ENCODE measurements at places on chromosomes 3 and 15.

DNA sequence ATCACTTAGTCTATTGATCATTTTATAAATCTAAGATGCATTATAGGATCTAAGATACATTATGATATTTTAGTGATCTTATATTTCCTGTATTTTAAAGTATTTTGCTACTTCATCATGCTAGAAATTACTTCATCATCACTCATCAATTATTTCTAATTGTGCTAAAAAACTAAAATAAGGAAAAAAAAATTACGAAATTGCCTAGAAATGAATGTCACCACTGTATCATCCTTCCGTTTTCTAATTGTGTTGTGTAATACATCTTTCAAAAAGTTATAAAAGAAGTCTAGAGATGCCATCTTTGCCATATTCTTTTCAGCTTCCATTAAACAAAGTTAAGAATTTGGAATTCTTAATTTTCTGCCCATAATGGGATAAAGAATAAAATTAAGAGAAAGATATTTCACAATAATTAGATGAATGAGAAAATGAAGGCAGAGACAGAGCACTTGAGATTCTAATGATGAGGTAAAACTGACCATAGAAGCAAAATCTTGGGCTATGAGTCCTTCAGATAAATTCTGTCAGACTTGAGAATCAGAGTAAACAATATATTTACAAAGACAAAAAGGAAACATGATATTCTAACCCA lies 48.8 kb downstream of the ALDH1A2 start:
- no peak for DNase-seq

DNA sequence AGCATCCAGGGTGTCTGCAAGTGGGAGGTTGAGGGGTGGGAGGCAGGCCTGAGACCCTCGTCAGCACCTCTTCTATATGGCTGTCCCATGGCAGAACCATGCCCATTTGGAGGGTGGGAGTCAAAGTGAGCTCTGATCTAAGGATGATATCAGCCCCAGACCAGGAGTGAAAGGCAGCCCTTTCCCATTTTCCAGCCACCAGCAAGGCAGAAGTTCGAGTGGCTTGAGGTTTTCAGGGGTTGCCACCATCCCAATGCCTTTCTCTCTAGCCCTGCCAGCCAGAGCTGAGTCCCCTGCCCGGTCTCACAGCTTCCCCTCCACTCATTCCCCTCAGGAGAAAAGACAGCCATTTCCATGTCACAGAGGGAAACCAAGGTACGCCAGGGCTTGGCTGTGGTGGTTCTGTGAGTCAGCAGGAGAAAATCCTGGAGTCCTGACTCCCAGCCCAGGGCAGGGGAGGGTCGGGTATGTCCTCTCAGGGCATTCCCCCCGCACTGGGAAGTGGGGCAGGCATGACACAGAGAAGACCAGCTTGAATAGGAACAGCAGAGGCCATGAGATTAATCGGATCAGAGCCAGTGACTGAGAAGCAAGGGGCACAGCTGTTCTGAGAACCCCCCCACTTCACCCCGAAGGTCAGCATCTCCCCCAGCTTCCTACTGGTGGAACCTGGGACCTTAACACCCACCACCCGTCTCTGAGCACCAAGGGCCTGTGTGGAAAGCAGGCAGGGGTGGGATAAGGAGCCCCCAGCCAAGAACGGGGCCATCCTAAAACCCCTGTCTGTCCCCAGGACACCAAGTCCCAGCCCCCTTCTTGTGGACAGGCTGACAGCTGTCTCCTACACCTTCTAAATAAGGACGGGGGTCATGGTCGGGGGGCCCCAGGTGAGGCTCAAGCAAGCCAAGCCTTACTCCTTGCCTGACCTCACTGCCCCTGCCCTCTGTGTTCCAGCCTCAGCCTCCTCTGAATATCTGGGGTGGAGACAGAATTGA lies 965 bp upstream of the SLC38A3 start:
- DNase-seq: no peak

DNA sequence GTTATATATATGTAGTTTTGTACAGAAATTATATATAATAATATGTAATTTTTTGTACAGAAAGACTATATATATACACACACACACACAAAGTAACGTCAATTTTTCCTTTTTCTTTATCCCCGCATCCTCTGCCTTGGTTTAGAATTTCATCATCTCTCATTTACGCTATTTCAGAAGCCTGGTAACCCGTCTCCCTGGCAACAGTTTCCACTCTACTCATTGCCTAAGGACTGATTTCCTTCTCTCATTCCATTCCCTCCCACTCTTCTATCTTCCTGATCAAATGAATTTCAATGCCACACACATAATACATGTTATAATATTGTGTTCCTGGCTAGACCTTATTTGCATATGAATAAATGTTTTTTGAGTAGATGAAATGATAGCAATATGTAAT lies 47.8 kb upstream of the NDN start:
- no peak for DNase-seq

DNA sequence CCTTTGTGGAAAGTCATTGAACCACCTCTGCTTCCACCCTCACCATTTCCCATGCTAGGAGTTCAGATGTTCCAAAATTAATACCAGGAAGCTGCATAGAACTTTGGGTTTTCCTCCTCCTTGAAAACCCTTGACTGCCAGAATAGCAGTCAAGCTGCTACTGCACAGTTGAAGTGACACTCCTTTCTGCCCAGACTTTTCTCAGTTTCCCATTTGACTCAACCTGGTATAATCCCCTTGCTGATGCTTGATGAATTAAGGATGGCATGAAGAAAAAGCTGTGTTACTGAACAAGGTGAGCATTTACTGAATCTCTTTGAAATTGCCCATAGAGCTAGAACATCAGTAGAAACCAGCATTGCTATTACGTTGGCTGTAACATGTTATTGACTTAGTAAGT lies 286.0 kb downstream of the EDEM1 start:
- DNase-seq: no peak

DNA sequence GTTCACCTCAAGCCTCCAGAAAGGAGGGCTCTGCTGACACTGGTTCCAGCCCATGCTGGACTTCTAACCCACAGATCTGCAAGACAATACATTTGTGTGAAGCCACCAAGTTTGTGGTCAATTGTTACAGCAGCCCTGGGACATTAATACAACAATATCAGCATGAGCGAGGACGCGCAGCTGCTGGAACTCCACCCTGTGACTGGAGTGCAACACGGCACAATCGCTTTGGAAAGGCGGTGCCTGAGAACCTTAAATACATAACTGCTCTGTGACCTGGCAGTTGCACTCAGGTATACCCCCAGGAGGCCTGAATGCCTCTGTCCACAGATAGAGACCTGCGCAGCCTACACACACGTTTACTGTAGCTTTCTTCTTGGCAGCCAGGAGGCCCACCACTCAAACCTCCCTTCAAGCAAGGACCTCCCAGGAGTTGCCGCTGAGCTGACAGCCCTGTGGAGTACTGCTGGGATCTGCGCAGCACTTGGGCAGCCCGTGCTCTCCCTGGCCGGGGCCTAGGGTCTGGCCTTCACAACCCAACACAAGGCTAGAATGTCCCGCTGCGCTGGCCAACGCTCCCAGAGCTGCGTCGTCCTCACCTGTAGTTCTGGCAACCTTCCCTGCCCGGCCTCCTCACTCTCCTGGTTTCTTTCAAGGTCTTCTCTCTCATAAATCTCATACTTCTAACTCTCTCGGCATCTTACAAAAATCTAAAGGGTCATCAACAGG lies 8.3 kb downstream of the MRPS25 start:
- no peak for DNase-seq

All from LNCaP clone FGC (cell line).